ACHN (cell line): ENCODE measurements at places on chromosomes 7 and 10.

- DNase-seq: no peak
Observed at GRCh38 chr7:114653364-114654088, 238.9 kb downstream of the FOXP2 start.

- DNase-seq: no peak
Observed at GRCh38 chr10:51204701-51205100, 130.4 kb downstream of the PRKG1 start.

- DNase-seq: no peak
Observed at GRCh38 chr7:27631391-27631790, 31.3 kb downstream of the HIBADH start.

- DNase-seq: no peak
Observed at GRCh38 chr7:70063371-70063770, 465.1 kb downstream of the AUTS2 start.

- DNase-seq: peak; percentile 80
Observed at GRCh38 chr7:30226614-30227268, 57.7 kb upstream of the ZNRF2 start.

DNA sequence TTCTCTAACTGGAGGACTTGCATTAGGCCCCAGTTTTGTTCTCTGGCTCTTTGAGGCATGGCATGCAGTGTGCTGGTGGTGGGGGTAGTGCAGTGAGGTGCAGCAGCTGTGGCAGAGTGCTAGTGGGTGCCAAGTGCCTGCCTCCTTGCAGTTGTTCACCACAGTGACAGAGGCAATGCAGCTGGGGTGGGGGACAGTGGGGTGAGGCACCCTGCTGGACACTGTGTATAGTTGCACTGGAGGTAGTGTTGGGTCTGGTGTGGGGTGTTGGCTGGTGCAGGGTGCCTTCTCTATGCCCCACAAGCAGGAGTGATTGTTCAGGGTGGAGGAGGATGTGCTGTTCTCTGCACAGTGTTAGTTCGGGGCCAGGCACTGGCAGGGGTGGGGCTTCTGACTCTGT lies 21.7 kb upstream of the KEL start:
- no peak for DNase-seq
